ENCODE measurements at places on chromosomes 4 and X. TPM values are rescaled to one million over a fixed set of nuclear protein-coding genes. Genes with fewer than 3 reads are reported as not detected.

DNA sequence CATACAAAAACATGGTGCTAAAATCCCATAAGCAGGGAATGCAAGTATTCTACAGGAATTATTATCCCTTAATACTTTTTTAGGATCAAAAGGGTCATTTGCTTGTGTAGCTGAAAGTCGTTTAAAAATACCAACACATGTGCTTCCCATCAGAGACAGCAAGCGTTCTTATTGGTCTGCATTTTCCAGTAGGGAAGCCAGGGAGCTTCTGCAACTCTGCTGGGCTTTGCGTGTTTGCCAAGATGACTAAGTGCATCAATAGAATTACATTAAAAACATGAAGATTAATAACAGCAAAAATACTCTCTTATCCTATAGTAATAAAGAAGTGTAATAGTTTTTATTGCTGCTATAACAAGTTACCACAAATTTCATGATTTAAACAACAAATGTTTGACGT, 111.2 kb downstream of the QDPR start:
- DNase-seq, result no peak

GRCh38 chr4:183098723-183099536, at the start of gene WWC2:
Gene WWC2, plus strand, starts transcription at chr4:183099257. Its CDS starts 235 bp downstream, at chr4:183099492.
- DNase-seq, result peak; percentile 94

DNA sequence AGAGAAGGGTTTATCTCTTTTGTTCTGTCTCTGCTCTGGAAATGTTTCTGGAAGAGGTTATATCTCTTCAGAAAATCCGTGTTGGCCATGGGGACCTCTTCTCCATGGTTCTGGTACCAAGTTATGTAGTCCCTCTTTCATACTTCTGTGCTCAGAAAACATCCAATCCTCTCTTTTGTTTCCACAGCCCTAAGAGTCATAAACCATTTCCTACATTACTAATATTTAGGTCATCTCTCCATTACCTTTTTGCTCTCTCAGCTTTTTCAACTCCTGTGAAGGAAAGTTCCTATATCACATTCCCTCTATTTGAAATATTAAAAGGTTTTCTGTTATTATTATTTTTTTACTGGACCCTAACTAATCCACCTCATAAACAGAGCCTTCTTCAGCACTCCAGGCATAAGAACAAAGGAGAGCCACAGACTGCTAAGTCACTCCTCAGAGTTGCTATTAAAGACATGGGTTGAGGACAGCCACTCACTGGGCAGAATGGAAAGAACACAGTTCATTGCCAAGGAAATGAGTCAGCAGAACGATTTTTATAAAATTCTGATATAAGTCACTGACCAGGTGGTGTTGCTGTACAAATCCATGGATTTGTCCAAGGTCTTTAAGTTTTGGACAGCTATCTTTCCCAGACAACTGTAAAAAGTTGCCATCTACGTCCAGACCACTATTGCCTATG, 122.4 kb upstream of the NPY2R start:
- no peak for DNase-seq

- DNase-seq, result no peak
Measured at GRCh38 chr4:16289897-16290554, 63.8 kb upstream of the TAPT1 start.

GRCh38 chr4:38856046-38856445, 571 bp downstream of the TLR6 start:
- DNase-seq, result no peak

DNA sequence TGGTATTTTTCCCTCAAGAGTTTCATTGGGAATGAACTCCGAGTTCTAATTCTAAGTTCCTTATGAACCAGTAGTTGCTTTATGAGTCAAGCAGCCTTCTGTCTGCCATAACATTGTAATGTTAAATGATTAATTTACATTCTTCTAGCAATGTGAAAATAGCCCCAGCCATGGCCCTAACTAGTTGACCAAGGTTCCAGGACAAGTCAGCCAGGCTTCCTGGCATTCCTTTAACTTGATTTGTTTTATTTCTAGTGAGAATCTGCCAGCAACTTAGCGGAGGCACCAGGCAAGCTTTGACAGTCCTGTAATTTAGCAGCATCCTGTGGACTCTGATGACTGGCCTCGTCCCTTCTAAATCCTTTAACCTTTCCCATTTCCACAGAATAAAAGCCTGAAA, 69.0 kb downstream of the GLRA2 start:
- no peak for DNase-seq

DNA sequence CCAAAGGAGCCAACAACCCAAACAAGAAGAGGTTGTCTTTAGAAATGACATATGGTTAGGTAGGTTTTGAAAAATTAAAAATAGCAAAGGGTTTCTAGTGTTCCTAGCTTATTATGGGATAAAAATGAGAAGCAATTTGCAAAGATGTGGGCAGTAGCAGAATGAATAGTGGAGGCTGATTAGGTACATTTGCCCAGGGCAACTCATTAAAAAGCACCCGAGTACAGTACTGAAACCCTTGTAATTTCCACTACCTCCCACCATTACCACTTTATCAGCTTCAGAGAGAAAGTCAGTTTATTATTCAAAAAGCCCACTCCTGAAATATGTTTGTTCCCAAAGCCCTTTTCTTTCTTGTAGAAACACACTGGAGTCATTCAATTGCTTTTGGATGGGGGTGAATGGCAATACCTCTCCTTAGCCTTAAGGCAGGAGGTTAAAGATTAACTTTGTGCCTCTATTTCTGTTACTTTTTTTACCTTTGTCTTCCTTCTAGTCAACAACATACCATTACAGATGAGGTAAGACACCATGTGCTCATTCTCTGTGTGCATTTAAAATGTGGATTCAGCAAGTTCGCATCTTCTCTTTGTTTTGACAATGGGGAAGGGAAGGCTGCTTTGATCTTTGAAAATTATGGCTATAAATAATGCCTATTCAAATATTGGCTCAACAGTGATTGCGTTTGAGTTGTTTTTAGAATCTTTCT, 353.8 kb upstream of the CASK start:
- no peak for DNase-seq

GRCh38 chr4:184811526-184812198, 14.1 kb downstream of the ACSL1 start:
- DNase-seq, result peak; percentile 64

DNA sequence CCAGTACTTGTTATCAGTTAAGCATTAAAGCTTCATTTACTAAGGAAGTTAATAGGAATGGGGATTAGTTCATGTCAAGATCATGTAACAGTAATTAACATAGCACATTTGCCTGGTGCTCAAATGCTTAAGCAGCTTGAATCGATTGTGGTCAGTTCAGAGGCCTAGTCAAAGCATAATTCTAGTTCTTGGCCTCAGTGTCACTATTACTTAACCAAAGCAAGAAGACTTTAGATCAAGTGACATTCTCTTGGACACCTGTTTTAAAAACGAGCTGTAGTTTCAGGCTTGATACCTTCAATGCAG, 115.2 kb upstream of the BMPR1B start:
- DNase-seq, result no peak

GRCh38 chr4:123340381-123340701, 56.3 kb upstream of the SPRY1 start:
- no peak for DNase-seq

- DNase-seq, result no peak
Measured at GRCh38 chrX:6667048-6667768, 132.3 kb upstream of the VCX3A start.

- no peak for DNase-seq
Measured at GRCh38 chrX:39519030-39519488, 578.7 kb downstream of the BCOR start.

- no peak for DNase-seq
Measured at GRCh38 chr4:143391895-143392294, 55.2 kb downstream of the GAB1 start.

GRCh38 chrX:132786217-132786616, 172.2 kb downstream of the HS6ST2 start:
- DNase-seq, result no peak

DNA sequence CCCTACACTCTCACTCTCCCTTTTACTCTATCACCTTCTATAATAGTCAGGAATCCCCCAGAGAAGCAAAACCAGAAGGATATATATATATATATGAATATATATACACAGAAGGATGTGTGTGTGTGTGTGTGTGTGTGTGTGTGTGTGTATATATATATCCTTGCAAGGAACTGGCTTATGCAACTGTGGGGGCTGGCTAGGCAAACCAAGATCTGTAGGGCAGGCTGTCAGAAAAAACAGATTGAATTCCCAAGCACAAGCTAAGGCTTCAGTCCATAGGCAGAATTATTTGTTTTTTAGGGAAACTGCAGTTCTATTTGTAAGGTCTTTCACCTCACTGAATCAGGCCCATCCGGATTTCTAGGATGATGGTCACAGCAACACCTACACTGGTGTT, 13.0 kb upstream of the KLHL2 start:
- DNase-seq, result no peak

Gene TLR6
- total RNA-seq, result 0.11 TPM

Gene RASGEF1B
- 8.4 TPM for total RNA-seq

Gene PALLD
- total RNA-seq, result 204 TPM

Gene CCNA2
- total RNA-seq, result not detected

Gene CT45A1
- not detected for total RNA-seq

Gene RAB41
- not detected for total RNA-seq

Gene MAGEB2
- total RNA-seq, result not detected

Gene IL3RA
- 71.9 TPM for total RNA-seq

Measured in ascending aorta (tissue), 2 donors.